Prostate gland (tissue), 2 donors: ENCODE measurements at places on chromosomes 5 and 9.

DNA sequence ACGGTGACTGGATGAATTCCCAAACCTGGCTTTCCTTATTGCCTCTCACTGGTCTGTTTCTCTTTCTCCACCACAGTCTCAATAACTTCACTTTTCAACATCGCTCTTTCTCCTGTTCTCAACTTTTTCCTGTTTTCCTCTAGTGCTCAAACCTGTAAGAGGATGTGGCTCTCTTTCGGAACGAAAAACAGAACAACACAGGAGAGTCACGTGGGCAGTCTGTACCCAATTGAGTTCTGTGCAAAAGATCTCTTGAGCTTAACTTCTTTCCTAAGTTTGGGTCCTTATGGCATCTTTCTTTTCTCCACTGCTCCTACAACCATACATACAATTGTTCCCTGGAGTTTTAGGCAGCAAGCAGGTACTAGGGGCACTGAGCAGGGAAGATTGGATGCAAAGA, 8.9 kb downstream of the HAVCR1 start:
- no peaks in the 10 kb centered on the region for H3K27me3 ChIP-seq
- no peaks in the 10 kb centered on the region for H3K36me3 ChIP-seq
- no peaks in the 10 kb centered on the region for H3K4me1 ChIP-seq
- no peak for DNase-seq
- no peak overlapping the region for H3K4me3 ChIP-seq

DNA sequence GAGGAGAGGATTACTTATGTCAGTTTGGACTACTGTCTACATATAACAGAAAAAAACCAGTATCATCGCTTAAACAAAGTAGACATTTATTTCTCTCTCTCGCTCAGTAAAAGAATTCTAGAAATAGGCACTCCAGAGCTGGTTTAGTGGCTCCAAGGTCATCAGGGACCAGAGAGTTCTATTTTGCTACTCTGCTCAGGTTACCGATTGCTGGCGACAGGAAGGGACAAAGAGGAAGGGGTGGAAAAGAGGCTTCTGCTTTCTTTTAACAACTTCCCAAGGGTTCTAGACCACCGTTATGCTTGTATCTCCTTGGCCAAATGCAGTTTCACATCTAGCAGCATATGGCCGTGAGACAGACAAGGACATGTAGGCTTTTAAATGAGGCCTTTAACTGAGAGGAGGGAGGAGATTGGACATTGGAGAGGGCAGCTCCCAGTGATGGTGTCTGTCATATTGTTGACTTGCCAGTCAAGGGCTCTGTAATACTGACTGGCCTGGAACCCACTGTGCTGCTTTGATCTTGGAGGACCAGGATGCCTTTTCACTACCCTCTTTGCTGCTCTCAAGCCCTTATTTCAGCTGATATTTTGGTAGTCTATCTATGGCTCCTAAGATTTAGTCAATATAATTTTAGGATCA, 15.6 kb upstream of the DCP2 start:
- no peaks in the 10 kb centered on the region for H3K36me3 ChIP-seq
- H3K27me3 ChIP-seq: no peaks in the 10 kb centered on the region
- DNase-seq: no peak
- no peak overlapping the region for H3K27ac ChIP-seq

GRCh38 chr5:109451146-109451545, 41.4 kb upstream of the PJA2 start:
- no peaks in the 10 kb centered on the region for H3K4me1 ChIP-seq
- no peak overlapping the region for H3K4me3 ChIP-seq
- H3K27me3 ChIP-seq: no peaks in the 10 kb centered on the region
- H3K36me3 ChIP-seq: no peaks in the 10 kb centered on the region
- DNase-seq: no peak
- H3K27ac ChIP-seq: no peak overlapping the region

GRCh38 chr5:146877178-146877681, 1.3 kb downstream of the PPP2R2B start:
- no peak for DNase-seq
- peak overlapping the region; percentile 29 for H3K4me3 ChIP-seq
- H3K27ac ChIP-seq: no peak overlapping the region
- H3K4me1 ChIP-seq: no peaks in the 10 kb centered on the region
- H3K36me3 ChIP-seq: no peaks in the 10 kb centered on the region

- no peaks in the 10 kb centered on the region for H3K4me1 ChIP-seq
- H3K36me3 ChIP-seq: no peaks in the 10 kb centered on the region
- no peak overlapping the region for H3K4me3 ChIP-seq
- no peaks in the 10 kb centered on the region for H3K27me3 ChIP-seq
- H3K27ac ChIP-seq: no peak overlapping the region
Measured at GRCh38 chr5:158270996-158271554, 412.1 kb upstream of the CLINT1 start.
